Stomach (tissue), 19 donors: ENCODE measurements at places on chromosomes 2 and 18.

DNA sequence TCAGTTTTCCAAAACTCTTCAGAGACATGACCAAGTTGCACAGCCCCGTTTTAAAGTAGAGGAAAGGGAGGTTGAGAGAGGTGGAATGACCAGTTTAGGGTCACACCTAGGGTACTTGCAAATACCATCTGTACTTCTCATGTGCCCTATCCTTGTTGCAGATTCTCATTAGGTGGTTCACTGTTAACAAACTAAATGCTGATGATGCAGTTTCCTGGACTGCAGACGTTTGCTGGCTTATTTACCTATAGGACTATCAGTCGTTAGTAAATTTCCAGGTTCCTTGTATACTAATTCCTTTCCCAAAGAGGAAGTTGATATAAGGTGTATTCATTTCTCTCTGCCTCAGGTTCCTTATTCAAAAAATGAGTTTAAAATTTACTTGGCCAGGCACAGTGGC lies 1.4 kb downstream of the FARP2 start:
- DNase-seq, result no peak

DNA sequence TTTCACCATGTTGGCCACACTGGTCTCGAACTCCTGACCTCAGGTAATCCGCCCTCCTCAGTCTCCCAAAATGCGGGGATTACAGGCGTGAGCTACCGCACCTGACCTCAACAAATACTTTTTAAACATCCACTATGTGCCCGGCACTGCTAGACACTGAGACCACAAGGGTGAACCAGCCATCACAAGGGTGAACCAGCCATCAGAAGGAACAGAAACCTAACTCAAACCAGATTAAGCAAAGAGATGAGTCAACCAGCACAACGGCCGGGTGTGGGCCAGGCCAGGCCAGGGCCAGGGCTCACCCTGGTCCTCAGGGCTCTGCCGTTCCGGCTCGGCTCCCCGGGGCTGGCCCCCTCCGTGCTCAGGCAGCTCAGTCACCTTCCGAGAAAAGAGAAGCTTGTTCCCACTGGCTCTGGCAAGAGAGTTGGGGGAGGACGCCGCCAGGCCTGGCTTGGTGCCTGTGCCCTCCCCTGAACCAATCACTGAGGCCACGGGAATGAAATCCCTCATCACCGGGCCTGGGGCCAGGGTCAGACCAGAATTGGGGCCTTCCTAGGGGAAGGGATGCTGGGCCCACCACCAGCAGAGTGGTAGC lies 4.4 kb downstream of the TEX44 start:
- peak; percentile 41 for DNase-seq

GRCh38 chr2:27940090-27940671 lies 49.7 kb downstream of the BABAM2 start:
- no peak for DNase-seq

DNA sequence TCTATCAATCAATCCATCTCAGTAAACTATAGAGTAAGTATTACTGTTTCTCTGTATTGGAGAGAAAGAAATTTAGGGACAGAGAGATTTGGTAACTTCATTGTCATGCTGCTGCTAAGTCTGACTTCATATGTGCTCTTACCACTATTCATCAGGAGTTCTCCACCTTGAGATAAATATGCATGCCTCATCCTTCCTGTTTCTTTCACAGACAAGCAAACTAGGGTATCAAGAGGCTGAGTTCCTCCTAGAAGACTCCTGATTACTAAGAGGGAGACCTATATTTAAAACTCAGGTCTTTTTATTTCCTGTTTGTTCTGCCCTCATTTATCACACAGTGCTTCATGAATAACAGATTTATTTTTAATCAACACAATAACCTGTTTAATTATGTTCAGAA lies 34.1 kb downstream of the RIT2 start:
- DNase-seq, result no peak

DNA sequence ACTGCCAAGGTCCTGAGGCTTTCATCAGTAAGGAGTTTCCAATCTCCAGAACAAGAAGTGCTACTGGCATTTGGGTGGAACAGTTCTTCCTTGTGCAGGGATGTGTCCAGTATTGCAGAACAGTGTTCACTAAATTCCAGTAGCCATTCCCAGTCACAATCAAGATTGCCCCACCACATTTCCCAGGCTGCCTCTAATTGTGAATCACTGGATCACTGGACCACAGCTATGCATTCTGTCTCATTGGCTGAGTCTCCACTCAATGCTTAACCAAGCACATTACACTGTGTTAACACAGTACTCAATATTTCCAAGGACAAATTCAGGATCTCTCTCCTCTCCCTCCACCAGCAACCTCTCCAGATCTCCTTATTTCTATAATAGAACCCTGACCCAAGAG lies 160.2 kb upstream of the CCDC150 start:
- no peak for DNase-seq

GRCh38 chr2:66185497-66186054 lies 249.3 kb upstream of the MEIS1 start:
- no peak for DNase-seq

GRCh38 chr2:160064916-160065315 lies 2.5 kb upstream of the PLA2R1 start:
- DNase-seq, result no peak

DNA sequence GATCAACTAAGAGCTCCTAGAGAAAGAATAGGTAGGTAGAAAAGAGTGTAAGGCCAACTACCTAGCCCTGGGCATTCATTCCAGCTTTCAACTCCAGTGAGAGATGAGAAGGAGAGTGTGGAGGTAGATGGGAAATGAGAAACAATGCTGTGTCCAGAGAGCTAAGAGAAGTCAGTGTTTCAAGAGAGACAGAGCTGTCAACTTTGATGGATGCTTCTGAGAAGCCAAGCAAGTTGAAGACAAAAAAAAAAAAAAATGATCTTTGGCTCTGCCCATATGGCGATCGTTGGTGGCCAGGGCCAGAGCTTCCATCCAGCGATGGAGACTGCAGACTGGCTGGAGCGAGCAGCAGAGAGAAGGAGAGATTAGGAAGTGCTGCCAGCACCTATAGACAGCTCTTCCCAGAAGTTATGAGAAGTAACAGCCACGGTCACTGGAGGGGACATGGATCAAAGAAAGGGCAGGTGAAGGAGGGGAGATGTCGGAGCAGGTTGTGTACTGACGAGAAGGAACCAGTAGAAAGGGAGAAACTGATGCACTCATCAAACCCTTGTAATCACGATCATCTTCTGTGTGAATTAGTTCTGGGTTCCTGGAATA lies 112.4 kb upstream of the PPP1CB start:
- DNase-seq, result no peak

- DNase-seq, result peak; percentile 53
Observed at GRCh38 chr2:98508709-98509066, 64.0 kb downstream of the INPP4A start.

GRCh38 chr18:28088477-28088876 lies 88.5 kb downstream of the CDH2 start:
- DNase-seq, result no peak

DNA sequence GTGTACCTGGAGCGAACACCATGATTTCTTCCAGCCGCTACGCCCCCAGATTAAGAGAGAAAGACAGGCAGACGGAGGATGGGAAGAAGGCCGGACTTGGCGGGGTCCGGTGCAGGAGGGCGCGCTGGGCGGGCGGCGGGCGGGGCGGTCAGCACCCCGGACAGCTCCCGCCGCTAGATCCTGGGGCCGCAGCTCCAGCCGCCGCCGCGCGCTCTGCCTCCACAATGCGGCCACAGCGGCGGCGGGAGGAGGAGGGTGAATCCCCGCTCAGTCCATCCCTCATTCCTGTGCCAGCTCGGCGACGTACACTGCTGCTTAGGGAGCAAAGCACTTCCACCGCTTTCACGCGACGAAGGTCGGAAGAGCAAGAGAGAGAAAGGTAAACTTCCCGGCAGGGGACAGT lies at the start of gene AKAIN1:
TSS of gene AKAIN1 (minus strand) at position 226 of the 403 bp plus-strand sequence. CDS start at position 22, 204 bp downstream.
- peak; percentile 83 for DNase-seq

GRCh38 chr2:240595381-240596079 lies 9.0 kb downstream of the CAPN10 start:
- DNase-seq, result no peak

- DNase-seq, result no peak
Observed at GRCh38 chr18:45122506-45122905, 441.8 kb downstream of the SETBP1 start.
